ENCODE measurements at places on chromosomes 11 and 22.

DNA sequence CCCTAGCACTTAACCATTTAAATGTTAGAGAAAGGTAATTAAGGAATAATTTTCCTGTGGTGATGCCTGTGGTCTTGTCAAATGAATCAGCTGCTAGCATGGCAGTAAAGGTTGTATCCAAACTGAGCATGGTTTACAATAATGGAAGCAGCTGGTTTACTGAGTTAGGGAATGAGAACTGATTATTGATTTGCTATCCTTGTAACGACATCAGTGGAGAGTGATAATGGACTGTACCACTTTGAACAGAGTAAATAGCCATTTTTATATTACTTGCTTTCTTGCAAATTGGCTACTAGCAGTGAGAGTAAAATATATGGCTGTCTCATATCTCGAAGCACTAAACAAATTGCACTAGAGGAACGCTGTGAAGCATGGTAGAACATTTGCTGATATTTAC is 589.0 kb upstream of the ANO5 start:
- no peak for DNase-seq

GRCh38 chr11:111843661-111844060 is 27.7 kb downstream of the ALG9 start:
- DNase-seq = no peak

- DNase-seq = no peak
Observed at GRCh38 chr11:65119670-65119995, 2.1 kb upstream of the ZNHIT2 start.

DNA sequence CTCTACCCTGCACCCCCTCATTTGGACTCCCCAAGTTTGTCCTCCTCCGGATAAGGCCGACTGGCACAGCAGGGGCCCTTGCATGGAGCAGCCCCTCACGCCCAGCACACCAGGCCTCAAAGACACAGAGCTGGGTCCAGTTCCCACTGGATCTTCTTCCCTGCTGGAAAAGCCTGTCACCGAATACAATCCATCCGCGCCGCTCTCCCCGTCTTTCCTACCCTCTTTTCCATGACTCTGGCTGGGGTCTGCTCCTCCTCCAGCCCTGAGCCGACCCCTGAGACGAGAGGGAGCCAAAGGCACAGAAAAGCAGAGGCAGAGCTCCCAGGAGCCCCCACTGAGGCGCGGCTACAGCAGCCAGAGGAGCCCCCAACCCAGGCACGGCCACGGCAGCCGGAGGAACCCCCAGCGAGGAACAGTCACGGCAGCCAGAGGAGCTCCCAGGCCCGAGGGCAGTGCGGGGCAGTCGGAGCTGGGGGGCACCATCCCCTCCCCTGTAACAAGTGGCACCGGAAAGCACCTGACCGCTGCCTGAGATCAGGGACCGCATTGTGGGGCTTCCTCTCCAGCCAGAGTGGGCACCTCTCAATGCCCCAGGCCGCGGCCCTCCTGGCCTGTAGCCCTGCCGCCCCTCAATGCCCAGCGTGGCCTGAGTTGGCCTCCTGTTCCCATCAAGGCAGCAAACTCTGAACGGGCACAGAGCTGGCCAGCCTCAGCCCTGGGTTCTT is 12.0 kb downstream of the ALG12 start:
- DNase-seq = no peak

GRCh38 chr11:12642040-12642439 is 32.2 kb upstream of the TEAD1 start:
- DNase-seq = no peak

GRCh38 chr11:8025123-8025522 is 38.0 kb downstream of the EIF3F start:
- no peak for DNase-seq

- DNase-seq = no peak
Observed at GRCh38 chr11:10451426-10452116, 3.5 kb upstream of the AMPD3 start.

- DNase-seq = no peak
Observed at GRCh38 chr11:84541731-84542340, 1085.3 kb downstream of the DLG2 start.

- no peak for DNase-seq
Observed at GRCh38 chr22:20442485-20443284, 5.1 kb upstream of the SCARF2 start.

GRCh38 chr22:21766691-21767462 is 31.3 kb upstream of the YPEL1 start:
- DNase-seq = no peak

DNA sequence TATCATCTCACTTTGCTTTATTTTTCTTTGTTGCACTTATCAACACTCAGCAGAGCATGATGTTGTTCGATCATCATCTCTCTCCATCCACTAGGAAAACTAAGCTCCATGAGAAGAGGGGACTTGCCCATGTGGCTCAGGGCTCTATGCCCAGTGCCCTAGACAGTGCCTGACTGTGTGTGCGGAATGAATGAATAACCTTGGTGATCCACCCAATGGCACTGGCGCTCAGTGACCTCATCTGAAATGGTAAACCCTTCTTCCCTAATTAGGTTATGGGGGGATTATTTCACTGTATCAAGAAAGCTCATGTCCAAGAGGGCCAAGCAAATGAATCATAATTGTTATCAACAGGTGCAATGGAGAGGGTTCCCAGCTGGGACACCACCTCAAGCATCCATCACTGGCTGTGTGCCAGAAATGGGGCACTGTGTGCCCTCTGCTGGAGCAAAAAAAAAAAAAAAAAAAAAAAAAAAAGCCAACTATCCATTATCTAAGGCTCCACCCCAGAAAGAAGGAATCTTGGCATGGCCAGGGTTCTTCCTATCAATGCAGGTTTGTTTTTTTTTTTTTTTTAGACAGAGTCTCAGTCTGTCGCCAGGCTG is 172.6 kb downstream of the LARGE1 start:
- DNase-seq = no peak

GRCh38 chr11:43145653-43146052 is 166.1 kb upstream of the API5 start:
- DNase-seq = no peak

Measured in SK-N-MC (cell line).